ENCODE measurements at places on chromosomes 2 and 18. TPM values are rescaled to one million over a fixed set of nuclear protein-coding genes. Genes with fewer than 3 reads are reported as not detected.

RAD51AP2 gene
- 0.11 TPM for total RNA-seq

DNA sequence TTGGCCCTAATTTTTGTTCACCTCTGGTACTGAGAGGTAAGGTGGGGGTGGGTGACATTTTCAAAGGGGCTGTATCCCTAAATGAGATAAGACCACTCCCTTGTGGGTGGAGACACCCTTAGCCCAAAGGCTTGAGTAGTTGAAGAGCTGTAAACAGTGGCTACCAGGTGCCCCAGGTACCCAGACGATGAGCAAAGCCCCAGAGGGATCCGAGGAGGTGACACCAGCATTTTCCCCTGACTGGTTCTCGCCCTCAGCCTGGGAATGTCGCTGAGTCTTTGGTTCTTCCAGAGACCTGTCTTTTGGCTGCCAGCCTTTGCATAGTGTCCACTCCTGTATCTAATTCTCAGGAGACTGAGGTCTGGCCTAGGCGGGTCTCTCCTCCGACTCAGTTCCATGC, 36.5 kb downstream of the RRM2 start:
- DNase-seq, result no peak

- DNase-seq, result peak; percentile 61
These were observed 5.4 kb downstream of the SPR start for GRCh38 chr2:72892506-72893173.

DSG4 gene
- total RNA-seq, result not detected

GPR45 gene
- not detected for total RNA-seq

DNA sequence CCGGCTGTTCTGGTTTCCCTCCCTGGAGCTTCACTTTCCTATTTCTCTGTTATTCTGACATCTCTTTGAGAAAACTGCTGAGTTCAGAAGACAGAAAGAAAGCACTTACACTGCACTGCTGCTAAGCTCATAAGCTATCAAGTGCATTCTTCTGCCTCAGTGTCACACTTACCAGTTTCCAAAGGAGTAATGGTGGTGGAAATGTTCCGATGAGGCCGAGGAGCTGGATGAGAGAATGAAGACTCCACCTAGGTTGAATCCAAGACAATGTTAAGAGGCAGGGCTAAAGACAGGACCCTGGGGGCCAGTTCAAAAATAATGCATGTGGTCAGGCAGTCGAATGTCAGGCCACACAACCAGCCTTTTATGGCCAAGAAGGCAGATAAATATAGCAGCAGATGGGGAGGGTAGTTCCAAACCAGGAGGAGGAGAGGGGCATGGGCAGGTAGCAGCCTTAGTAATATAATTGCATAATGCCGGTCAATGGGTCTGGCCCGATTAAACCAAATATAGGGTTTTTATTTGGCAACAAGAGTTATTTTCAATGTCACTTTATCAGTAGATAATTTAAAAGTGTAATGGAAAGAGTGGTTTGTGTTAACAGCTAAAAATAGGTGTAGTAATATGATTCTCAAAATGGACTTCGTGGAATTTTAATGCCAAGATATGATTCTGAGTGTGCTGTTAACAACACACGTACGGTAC, at the start of gene MYOM1:
Gene MYOM1, minus strand, starts transcription at position 338 of the 705 bp plus-strand sequence. CDS start 4,745 bp downstream, outside the sequence.
- no peak for DNase-seq

DNA sequence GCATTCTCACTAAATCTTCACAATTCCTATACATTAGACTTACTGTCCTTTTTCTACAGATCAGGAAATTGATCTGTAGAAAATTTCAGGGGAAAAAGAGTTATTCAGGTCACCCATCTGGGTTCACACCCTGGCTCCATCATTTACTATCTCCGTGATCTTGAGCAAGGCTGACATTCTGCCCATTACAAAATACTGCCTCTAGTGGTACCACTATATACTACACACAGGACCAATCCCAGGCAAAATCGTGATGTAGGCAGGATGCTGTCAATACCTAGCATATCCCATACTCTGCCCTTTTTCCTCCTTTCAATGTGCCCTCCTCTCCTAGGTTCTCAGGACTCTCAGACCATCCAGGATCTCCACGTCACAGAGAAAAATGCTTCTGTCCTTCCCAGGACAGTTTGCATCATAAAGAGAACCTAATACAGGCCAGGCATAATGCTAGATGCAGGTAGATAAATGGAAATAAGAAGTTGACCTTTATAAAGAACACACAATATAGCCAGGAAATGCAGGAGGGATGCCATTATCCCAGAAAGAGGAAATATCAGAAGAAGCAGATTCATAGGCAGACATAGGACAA, 101.9 kb downstream of the CDH20 start:
- DNase-seq, result peak; percentile 27

CD8A gene
- not detected for total RNA-seq

- no peak for DNase-seq
These were observed 4.4 kb upstream of the ZEB2 start for GRCh38 chr2:144524118-144525009.

DNA sequence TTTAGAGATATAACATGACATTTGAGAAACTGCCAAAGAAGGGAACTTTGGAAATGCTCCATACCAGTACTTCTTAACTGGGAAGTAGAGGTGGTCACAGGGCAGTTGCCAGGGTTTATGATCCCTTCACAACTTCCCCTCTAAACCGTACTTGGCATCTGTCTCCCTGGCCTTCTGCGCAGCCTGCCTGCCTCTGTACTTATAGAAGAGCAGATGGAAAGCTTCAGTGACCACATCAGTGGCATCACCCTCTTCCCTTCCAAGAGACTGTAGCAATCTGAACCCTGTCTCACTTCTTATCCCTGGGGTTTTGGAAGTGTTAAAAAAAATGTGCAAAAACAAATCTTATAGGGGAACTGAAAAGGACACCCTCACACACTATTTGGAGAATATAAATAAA, 64.1 kb downstream of the EIF2AK3 start:
- no peak for DNase-seq

DNA sequence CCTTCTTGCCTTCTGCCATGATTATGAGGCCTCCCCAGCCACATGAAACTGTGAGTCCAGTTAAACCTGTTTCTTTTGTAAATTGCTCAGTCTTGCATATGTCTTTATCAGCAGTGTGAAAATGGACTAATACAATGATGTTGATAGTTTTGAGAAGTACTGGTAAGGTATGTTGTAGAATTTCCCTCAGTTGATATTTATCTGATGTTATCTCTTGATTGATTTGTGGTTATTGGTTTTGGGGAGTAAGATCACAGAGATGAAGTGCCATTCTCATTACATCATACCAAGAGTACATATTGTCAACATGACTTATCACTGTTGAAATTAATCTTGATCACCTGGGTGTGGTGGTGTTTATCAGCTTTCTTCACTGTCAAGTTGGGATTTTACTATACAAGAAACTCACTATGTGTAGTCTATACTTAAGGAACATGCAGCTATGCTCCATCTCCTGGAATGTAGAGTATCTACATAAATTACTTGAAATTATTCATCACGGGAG, 5.1 kb upstream of the SPAG16 start:
- DNase-seq, result no peak

DNA sequence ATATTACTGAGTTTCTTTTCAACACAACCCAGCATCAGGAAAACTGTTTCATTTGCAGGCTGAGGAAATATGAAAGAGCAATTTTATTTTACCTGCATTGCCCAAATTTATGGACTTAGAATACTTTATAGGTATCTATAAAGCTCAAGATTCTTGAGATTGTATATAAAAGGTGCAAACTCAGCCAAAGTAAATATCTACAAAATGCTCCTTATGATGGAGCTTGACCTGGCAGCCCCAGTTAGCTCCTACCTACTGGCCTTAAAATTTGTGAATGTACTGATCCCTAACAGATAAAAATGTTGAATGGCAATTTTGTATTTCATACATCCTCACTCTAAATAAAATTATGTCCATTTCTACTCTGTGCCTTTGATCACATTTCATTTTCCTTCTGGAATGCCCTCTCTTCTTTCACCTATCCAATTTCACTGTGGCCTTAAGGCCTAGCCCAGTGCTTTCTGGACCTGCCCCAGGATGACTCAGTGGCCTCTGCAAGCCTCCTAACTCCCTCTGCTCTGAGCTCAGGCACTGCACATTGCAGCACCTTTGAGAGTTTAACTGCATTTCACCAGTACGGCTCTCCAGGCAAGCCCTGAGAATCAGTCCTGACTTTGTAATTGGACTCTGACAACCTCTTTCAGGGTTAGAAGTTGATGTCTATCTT, 125.9 kb downstream of the ANTXR1 start:
- DNase-seq, result no peak

GRCh38 chr2:239376942-239377531, 23.8 kb downstream of the HDAC4 start:
- DNase-seq, result no peak

NRP2 gene
- 0.60 TPM for total RNA-seq

BOLA3 gene
- total RNA-seq, result 170 TPM

DSG2 gene
- 23.3 TPM for total RNA-seq

CSRNP3 gene
- not detected for total RNA-seq

PTMA gene
- 1,086 TPM for total RNA-seq

GRCh38 chr18:2641638-2642037, 13.9 kb upstream of the SMCHD1 start:
- DNase-seq, result no peak

FSHR gene
- total RNA-seq, result not detected

- no peak for DNase-seq
These were observed 12.0 kb upstream of the TUBB6 start for GRCh38 chr18:12296087-12296403.

DPP4 gene
- 57.2 TPM for total RNA-seq

PLEKHH2 gene
- total RNA-seq, result 1.1 TPM

DNA sequence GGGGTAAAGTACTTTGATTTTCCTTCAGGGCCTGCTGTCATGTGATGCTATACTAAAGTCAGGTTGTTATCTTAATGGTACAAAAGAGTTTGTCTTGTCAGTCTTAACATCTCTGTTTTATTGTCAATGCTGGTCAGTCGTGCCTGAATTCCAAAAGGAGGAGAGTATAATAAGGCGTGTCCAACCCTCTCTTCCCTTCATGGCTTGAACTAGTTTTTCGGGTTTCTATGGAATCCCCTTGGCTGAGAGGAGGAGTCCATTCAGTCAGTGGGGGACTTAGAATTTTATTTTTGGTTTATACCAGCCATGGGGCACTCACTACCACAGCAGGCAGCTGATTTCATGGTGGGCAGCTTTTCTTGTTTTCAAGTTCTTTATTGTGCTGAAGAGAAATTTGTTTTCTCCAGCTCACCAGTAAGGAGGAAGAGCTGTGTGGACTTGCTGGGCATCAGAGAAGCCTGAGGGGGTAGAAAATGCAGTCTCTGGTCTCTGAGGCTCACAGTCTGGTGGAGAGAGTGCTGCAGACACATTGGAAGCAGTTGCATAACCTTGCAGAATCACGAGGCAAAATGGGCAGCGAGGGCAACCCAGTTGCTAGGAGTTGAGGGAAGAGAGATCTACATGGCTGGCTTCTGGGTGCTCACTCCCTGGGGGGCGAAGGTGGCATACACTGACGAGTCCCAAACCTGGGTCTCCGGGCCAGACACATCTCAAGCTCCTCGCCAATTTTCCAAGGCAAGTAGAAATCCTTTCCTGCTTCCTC, 193.1 kb downstream of the ZBTB7C start:
- DNase-seq, result no peak

GRCh38 chr2:84077496-84077895, 381.6 kb downstream of the SUCLG1 start:
- DNase-seq, result peak; percentile 20

NTSR2 gene
- total RNA-seq, result not detected

- no peak for DNase-seq
These were observed 346 bp upstream of the VRK2 start for GRCh38 chr2:58046335-58046584.

SMYD1 gene
- total RNA-seq, result not detected

DNA sequence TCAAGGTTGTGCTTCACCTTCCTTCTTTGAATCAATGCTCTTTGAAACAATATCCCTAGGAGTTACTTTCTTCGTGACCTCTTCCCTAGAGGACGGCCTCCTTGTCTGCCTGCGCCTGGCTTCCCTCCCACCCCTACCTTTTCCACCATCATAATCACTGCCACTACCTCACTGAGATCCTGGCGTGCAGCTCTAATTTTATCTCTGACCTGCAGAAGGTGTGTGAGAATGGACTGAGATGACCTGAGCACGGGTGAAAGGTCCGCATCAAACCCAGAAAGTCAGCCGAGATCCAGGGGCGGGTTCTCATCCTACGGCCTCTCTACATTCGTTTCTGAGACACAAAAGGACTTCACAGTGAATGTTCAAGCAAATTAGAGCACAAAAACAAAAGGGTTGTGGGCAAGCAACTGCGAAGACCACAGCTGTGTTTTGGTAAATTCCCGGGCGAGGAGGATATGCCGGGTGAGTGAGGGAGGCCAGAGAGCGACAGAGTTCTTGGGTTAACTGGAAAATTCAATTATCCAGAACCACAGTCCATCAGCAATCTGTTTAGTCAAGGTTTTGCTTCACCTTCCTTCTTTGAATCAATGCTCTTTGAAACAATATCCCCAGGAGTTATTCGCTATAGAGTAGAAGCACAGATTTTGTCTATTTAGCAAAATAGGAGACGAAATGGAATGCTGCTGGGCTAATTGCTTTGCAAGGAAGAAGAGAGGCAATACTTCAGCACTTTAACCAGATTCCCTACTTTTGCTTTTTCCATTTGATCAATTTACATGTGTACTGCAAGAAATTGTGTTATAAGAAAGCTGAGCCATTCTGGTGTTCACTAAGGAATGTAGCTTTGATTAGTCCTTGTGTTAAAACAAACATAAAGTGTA, 212.6 kb downstream of the ACKR3 start:
- no peak for DNase-seq

DNA sequence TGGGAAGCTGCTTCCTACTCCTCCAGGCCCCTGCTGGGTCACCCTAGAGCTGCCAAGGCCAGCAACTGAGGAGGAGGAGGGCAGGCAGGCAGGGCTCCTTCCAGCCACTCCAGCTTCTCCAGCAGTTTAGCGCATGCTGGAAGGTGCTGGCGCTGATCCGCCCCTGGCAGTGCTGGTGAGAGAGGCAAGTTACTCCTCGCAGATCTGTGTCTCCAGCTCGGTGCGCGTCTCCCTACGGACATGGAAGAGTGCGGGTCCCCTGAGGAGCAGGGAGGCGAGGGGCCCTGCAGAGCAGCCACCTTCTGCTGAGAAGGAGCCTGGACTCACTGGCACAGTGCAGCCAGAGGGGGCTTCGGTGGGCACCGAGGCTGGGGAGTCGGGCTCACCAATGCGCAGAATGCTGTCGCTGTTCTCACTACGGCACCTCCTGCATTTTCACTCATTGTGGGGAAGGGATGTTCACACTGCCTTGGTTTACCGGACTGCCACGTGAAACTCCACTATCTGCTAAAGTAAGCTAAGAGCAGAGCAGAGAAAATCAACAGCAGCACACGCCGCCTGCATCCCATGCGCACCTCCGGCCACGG, 206.0 kb downstream of the HDAC4 start:
- DNase-seq, result no peak

MC4R gene
- not detected for total RNA-seq

- no peak for DNase-seq
These were observed 21.0 kb downstream of the SLC25A52 start for GRCh38 chr18:31739651-31740050.

DNA sequence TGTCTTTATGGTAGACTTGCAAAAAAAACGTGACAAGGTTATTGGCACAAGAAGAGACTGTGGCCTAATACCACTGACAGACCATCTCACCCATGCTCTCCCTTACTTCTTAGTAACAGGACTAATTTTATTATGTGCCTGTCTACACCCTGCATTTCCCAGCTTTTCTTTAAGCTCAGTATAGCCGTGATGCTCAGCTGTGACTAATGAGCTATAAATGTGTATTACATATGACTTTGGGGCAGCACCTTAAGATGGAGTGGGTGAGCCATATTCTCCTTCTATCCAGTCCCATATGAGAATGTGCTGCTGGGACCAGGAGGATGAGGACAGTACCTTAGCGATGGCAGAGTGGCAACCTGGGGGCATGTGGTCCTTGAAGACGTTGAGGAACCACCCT, 293.5 kb downstream of the RNF144A start:
- DNase-seq, result no peak
